ENCODE measurements at places on chromosomes 2 and 18. TPM values are rescaled to one million over a fixed set of nuclear protein-coding genes. Genes with fewer than 3 reads are reported as not detected.

- no peak for DNase-seq
Observed at GRCh38 chr2:209368406-209368805, 55.4 kb upstream of the MAP2 start.

DNA sequence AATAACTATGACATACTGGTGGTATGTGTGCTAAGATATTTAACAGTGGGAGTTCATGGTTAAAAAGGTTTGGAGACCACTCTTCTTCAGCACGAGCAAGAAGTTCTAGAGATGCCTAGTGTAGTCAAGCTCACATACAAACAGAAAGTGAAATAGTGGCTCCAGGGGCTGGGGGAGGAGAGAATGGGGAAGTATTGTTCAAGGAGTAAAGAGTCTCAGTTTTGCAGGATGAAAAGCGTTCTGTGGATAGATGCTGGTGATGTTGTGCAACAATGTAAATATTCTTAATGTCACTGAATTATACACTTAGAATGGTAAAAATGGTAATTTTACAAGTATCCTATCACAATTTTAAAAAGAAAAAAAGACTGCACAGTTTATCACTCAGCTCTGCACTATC, 29.0 kb upstream of the EPAS1 start:
- DNase-seq: no peak

EMILIN1 gene
- total RNA-seq: 95.1 TPM

GRCh38 chr2:229431327-229431954, 160.4 kb upstream of the PID1 start:
- no peak for DNase-seq

GRCh38 chr18:73881396-73881917, 266.2 kb downstream of the FBXO15 start:
- no peak for DNase-seq

ITGB6 gene
- total RNA-seq: not detected

DNA sequence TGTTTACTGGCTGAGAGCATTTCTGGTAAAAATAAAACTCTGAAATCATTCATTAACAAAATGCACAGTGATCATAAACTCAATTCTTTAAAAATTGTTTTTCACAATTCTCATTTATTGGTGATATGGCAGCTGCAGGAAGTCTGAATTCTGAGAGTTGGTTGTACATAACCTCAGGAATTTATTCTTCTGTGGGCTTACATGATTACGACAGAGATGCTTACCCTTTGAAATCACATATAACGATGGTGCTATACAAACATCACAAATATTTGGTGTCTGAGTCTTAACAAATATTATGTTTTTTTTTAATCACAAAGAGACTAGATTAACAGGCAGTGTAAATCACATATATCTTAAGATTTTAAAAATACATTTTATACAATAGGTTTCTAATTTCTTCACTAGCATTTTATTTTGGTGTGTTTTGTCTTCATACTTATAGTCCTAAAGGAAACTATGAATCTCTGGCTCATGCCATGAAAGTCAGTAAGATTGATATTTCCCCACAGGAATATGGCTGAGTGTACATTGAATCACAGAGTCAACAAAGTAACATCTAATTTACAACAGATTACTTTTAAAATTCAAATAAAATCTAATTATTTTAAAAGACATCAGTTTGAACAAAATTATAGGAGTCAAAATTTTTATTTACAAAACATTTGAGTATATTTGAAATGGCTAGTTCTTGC, 318.8 kb upstream of the THUMPD2 start:
- no peak for DNase-seq

- DNase-seq: no peak
Observed at GRCh38 chr2:193349642-193350041, 1154.9 kb upstream of the TMEFF2 start.

DNA sequence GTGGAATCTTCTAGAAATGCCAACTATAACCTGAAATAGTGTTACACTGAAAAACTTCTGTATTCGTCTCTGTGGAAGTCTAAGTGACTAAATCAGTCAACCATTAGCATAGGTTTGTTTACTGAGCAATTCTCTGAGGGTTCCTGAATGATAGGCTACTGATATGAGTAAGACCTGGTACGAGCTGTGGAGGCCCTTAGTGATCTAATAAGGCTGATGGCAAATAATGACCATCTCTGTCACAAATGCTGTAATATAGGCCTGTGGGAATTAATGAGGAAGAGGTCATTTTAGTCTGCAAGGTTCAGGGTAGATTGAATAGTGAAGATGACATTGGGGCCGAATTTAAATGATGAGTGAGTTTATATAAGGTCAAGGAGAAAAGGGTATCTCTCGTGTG, 82.5 kb downstream of the MGAT5 start:
- no peak for DNase-seq

GBX2 gene
- total RNA-seq: not detected

GRCh38 chr2:237434866-237435311, 20.9 kb upstream of the COL6A3 start:
- DNase-seq: no peak

MGAT4A gene
- 12.6 TPM for total RNA-seq

ANKRD44 gene
- 28.5 TPM for total RNA-seq

PROKR1 gene
- total RNA-seq: not detected

GREB1 gene
- total RNA-seq: 8.1 TPM

ST8SIA3 gene
- total RNA-seq: not detected

GRCh38 chr2:224999321-224999720, 42.9 kb downstream of the DOCK10 start:
- DNase-seq: no peak

- no peak for DNase-seq
Observed at GRCh38 chr2:175293776-175294175, 112.3 kb upstream of the ATP5MC3 start.

DNA sequence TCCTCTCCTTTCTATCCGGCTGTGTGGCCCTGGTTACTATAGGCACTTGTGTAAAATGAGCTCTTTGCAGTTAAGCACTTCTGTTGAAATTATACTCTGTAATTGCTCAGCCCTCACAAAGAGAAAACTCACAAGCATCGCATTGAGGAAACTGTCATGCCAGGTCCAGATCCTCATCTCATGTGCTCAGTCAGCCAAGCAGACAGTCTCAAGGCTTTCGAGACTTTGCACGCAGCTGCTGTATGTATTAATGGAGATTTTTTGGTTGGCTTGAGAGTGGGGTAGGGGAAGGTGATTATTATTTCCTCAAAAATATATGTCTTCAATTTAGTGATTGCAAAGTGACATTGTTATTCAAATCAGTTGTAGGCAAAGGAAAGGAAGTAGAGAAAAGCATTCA, 33.0 kb upstream of the PHLPP1 start:
- no peak for DNase-seq

- no peak for DNase-seq
Observed at GRCh38 chr2:97974471-97974870, 21.3 kb downstream of the TMEM131 start.

DNA sequence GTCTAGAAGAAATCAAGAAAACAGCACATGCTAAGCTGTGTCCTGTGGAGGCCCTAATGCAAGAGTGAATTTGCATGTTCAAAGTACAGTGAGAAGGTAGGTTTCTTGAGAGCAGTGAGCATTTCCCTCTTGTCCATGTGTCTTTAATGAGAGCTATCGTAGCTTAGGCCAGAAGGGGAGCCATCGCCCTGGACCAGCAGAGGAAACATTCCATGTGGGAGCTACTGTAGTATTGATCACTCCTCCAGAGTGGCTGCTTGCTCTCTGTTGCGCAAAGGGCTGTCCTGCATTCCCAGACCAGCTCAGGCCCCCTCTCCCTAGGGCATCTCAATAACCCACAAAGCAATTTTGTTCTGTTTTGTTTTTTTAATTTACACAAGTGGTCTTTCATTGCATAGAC, 950.1 kb downstream of the CNTNAP5 start:
- no peak for DNase-seq

NPHP1 gene
- 8.0 TPM for total RNA-seq

CCDC85A gene
- 12.2 TPM for total RNA-seq

VWC2L gene
- total RNA-seq: not detected

IGFBP2 gene
- total RNA-seq: 125 TPM

PARD6G gene
- total RNA-seq: 10.7 TPM

DNA sequence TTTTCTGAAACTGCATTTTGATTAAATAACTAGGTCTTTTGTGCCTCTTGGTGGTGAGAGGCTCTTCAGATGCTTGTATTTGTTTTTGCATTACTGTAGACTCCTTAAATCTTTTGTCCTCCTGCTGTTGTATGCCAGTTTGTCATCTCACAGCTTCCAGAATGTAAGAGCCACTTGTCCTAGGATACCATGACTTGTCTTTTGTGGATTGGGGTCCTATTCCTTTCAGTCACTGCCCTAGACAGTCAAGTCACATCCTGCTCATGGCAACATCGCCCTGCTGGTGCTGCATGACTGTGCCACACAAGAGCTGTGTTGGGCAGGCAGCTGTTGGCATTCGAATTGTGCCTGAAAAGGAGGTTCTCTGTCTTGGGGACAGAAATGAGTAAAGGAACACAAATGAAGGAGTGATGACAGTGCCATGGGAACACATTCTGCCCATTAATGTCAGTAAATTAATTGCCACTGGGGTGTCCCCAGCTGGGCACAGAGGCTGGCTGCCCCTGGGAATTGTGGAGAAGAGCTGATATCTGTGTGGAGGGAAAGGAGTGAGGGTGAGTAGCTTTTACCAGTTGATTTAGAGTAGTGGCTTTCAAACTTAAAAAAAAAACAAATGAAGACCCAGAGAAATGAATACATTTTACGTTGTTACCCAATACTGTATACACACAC, 140.3 kb downstream of the ARL6IP6 start:
- DNase-seq: no peak
